ENCODE measurements at places on chromosomes 2 and 18.

DNA sequence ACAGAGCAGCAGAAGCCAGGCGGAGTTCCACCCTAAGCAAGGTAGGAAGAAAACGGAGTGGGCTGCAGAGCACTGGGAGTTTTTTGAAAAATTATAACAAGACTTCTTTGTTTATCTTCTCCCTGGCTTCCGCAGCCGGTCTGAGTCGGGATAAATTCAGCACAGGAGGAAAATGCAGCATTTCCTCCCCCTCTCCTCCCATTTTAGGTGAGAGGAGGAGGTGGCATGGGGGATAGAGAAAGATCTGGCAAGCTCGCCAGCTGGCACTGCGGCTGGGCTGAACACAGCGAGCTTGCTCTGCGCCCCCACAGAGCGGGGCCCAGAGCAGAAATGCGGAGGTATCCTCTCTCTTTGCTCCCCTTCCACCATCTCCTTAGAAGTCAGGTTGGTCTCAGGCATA is 17.7 kb upstream of the CHRNA1 start:
- DNase-seq = no peak

DNA sequence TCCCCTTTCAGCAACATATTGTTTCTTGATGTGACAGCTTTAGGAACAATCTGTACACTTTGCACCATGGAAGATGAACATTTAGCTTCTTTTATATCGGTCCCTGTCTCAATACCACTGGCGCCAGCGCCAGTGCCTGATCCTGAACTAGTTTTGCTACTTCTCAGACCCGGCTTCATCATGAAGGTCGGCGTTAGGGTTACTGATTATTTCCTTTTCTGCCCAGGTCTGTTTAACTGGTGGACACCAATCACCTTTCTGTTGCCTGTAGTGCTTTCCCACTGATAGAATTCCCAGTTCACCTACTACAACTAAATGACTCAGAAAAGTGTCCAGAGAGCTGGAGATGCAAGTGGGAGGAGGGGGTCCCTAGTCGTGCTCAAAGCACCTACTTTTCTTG is 99.5 kb downstream of the MYCN start:
- DNase-seq = no peak

DNA sequence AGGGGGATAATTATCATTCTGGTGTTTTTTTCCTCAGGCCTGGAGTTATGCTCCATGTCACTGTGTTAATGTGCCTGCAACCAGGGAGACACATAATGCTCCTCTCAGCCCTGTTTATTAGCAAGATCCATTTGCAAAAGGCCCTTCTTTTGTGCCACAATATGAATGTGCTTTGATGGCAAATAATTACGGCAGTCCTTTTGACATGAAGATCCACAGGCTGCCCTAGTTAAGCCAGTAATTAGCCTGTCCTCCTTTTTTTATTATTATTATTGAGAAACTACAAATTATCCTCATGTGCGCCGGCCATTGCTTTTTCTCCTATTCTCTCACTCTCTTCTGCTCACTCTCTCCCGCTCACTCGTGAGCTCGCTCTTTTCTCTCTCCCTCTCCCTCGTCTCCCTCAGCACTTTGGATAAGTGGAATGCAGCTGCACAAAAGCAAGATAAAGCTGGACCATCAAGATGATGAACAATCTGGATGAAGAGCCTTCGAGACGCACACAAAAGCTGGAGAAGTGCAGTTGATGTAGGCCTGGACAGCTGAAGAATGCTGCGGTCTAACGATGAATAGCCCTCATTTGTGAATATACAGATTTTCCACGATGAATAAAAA is 762.3 kb downstream of the BCL11A start:
- DNase-seq = no peak

- DNase-seq = peak; percentile 77
These were observed 80.0 kb downstream of the EXOC6B start for GRCh38 chr2:72745679-72746368.

DNA sequence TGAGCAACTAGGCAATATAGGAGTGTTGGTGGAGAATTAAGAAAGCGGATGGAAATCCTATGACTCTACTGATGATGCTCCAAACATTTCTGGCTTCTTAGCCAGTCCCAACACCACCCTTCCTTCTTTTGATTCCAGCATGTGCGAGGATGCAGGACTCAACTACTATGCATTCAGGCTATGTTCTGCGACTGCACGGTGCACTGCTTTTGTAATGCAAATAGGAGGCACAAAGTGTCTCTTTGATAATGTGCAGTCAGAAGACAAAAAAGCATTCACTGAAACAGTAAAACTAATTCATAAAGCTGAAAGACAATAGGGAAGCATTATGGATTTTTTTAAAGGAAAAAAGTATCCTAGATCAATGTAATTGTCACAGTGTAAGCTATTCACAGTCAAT is 106.7 kb downstream of the MEIS1 start:
- DNase-seq = no peak

GRCh38 chr2:129800686-129801085 is 178.8 kb upstream of the RAB6C start:
- no peak for DNase-seq

DNA sequence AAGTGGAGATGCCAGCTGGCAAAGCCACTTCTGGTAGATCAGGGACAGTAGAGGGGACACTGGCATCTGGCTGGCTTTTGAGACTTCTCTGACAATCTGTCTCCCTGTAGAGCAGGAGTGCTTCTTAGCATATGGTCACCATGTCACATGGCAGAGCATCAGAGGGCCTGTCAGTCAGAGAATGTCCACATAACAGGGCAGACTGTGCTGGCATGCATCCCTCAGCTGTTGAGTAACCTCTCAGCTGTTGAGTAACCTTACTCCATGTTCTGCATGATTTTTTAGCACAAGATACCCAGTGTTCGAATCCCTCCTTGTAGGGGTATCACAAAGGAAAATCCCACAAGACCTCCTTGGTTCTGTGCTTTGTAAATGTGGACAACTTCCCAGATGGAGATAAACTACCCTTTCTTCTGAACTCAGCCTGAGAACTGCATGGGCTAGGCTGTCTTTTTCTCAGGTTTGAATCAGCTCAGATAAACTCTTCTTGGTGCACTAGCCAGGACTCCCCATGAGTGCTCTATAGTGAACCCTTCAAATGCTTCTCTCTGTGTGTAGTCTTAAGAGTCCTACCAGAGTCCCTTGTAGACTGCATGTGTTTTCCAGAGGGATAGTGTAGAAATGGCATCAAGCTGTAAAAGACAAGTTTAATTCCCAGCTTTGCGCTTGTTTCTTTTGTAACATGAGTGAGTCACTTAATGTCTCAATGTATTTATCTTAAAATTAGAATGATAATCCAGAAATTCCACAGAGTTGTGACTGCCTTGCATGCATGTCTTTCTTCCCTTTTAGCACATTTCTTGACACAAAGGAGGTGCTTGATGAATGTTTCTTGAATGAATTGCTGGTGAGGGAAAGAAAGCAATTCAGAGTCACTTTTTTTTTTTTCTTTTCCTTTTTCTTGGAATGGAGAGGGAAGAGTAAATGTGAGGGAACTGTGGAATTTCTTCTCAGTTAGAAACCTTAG is 442.3 kb upstream of the HNMT start:
- no peak for DNase-seq

- no peak for DNase-seq
These were observed 20.9 kb upstream of the DNMT3A start for GRCh38 chr2:25362434-25363145.

DNA sequence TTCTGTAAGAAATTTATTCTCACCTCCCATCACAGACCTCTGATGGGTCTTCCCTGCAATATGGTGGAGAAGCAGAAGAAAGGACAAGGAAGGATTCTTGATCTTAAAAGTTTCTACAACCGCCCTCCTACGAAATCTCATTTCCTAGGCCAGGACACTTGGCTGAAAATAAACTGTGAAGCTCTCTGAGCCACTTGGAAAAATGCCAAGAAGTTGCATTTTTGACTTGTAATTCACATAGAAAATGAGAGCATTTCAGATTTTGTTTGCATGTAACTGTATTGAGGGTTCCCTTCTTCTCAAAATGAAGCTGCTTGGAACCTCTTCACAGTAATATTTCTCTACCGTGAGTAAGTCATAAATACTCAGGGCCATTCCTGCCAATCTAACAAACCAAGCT is 458.3 kb upstream of the SLC14A2 start:
- no peak for DNase-seq

DNA sequence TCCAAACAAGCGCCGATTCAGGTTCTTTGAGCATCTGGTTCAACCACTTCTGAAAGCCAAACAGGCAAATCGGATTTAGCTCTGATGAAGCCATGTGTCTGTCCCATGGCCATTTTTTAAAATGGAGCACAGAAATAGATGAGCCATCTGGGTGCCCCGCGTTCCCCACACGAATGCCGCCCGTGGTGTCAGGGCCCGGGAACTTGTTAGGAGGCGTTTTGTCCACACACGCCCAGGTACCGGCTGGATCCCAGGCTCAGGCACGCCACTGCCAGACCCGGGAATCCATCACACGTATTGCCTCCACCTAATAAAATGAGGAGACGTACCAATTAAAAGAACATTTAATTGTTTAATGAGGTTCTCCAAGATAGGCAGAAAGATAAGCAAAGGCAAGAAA is 374.4 kb upstream of the SALL3 start:
- DNase-seq = no peak

DNA sequence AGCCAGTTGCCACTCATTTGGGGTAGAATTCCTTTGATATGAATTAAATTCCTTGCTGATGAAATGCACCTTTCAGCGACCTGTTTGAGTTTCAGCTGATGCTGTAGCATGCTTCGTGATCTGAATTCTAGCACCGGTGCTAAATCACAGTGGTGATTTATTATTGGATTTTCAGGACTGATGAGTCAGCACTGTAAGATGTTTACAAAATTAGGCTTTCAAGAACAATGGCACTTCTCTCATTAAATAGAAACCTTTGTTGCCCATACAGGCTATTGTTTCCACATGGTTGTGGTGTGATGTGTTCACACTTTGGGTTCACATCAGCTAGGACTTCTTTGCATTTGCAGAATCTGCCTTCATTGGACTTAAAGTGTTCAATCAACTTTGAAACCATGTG is 687.7 kb downstream of the ARHGAP15 start:
- DNase-seq = no peak

GRCh38 chr2:185014076-185014475 is 415.7 kb downstream of the ZNF804A start:
- DNase-seq = no peak

- no peak for DNase-seq
These were observed 138.7 kb upstream of the CTDP1 start for GRCh38 chr18:79540904-79541282.

GRCh38 chr18:1599196-1599595 is 694.5 kb downstream of the ADCYAP1 start:
- no peak for DNase-seq

DNA sequence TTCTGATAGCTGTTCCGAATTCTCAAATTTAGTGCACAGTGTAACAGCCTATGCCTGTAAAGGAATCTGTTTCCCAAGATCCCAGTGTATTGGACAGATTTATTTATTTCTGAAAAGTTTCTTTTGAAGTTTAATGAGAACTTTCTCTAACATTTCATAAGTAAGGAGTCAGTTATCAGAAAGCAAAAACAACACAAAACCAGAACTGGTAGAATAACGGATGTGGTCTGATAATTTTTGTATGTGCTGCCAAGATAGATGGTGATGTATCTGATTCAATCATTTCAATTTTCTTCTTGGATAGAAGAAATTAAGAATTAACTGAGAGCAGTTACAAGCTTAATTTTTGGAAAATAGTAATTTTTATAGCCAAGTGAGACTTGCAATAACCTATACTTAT is 374.3 kb downstream of the SOCS6 start:
- no peak for DNase-seq

DNA sequence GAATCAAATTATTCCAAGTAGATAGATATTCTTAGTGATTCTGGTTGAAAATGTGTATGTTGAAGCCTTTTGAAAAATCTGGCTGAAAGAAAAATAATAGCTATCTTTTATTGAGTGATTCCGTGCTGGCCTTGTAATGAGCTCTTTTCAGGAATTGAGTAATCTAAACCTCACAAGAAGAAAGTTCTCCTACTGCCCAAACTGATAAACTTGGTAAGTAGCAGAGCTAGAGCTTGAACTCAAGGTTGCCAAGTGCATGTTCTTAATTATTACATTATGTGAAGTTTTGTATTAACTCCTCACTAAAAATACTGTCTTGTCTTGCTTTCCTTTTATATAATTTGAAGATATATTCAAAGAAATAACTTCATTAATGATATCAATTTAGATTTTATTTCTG is 1.6 kb upstream of the PPP1R1C start:
- DNase-seq = no peak

DNA sequence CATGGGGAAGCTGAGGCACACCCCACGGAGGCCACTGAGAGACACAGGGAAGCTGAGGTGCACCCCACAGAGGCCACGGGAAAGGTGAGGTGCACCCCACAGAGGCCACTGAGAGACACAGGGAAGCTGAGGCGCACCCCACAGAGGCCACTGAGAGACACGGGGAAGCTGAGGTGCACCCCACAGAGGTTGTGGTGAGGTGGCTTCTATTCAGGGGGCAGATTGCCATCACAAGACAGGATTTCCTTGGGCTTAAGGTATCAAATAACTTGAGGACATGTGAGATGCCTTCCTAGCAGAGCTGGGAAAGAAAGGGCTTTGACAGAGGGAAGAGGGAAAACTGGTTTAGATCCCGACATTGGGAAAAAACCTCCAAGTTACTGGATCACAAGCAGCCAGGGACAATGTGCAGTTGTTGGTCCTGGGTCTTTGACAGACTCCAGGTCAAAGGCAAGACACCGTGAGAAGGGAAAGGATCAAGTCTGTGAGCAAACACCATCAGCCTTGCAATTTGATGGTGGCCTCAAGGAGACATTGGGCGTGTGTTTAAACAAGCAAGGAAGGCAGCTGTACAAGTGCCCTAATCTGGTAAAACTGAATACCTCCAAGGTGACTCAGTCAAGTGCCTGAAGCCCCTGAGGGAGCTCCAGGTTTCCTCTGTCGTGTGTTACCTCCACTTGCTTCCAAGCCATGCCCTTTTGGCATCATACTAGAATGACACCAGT is 133.2 kb upstream of the EPAS1 start:
- no peak for DNase-seq

DNA sequence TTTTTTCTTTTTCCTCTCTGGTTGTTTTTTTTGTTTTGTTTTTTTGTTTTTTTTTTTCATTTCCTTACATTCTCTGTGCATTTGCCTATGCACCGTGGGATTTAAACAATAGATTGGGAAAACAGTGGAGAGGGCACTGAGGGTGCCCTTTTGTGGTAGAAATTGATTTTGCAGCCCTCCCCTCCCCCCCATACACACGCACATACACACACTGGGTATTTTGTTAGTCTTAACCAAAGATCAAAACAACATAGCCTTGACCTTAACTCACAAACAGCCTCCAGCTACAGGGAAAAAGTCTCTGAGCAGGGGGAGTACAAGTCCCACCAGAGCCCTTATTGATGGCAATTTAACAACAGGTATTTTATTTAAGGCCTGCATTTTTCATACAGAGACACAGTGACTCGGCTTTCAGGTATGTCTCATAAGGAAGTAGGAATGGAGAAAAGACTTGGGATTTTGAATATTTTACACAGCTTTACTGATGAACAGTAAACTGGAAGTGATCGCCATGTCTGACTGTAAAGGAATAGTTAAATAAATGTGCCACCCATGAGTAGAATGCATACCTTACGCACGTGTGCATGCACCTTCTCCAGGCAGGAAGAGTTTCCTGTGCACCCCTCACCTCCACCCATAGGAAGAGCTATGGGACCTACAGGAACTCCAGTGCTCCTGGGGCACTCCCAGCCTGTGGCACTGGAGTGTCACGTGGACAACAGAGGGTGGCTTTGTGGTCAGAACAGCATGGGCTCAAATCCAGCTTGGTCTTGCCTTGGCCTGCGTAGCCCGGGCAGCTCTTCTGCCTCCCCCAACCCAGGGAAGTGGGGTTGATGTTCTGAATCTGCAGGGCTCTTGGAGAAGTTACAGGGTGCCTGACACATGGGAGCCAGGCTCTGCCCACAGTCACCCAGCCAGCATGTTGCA is 266.4 kb downstream of the ANAPC1 start:
- peak; percentile 79 for DNase-seq

GRCh38 chr2:110729106-110729505 is 3.3 kb upstream of the ACOXL start:
- no peak for DNase-seq
